ENCODE measurements at places on chromosomes 3 and 15. TPM values are rescaled to one million over a fixed set of nuclear protein-coding genes. Genes with fewer than 3 reads are reported as not detected.

Gene CYP11A1
- total RNA-seq = 1.0 TPM

Gene DZIP3
- total RNA-seq = 23.1 TPM

Gene HLTF
- 47.4 TPM for total RNA-seq

Gene MUC20
- 2.3 TPM for total RNA-seq

Gene ZNF620
- 24.0 TPM for total RNA-seq

Gene SNURF
- total RNA-seq = 12.1 TPM

Gene VPS8
- total RNA-seq = 55.7 TPM

Gene GRAMD2A
- total RNA-seq = 0.35 TPM

Gene SLC9C1
- 0.55 TPM for total RNA-seq

Gene SCG3
- total RNA-seq = 8.1 TPM

Gene ANKUB1
- not detected for total RNA-seq

Gene NR1I2
- 0.26 TPM for total RNA-seq

Gene ISLR2
- total RNA-seq = 10.9 TPM
